ENCODE measurements at places on chromosomes 1 and 21. TPM values are rescaled to one million over a fixed set of nuclear protein-coding genes. Genes with fewer than 3 reads are reported as not detected.

GRCh38 chr1:5423109-5423508 lies 569.1 kb downstream of the NPHP4 start:
- no peak for DNase-seq

OR6N1 gene
- total RNA-seq, result not detected

SYT11 gene
- total RNA-seq, result 2.2 TPM

TRIM58 gene
- total RNA-seq, result 0.13 TPM

EDN2 gene
- not detected for total RNA-seq

Data from SK-MEL-5 (cell line).